ENCODE measurements at places on chromosomes 4 and X. TPM values are rescaled to one million over a fixed set of nuclear protein-coding genes. Genes with fewer than 3 reads are reported as not detected.

The CYTL1 gene
- not detected for total RNA-seq

The MOB1B gene
- 14.0 TPM for total RNA-seq

- H3K4me1 ChIP-seq = peaks cover 20% of the 10 kb centered on the region
- H3K27ac ChIP-seq = no peak overlapping the region
- H3K4me3 ChIP-seq = peak overlapping the region; percentile 24
- no peak for DNase-seq
- H3K27me3 ChIP-seq = peaks cover 6% of the 10 kb centered on the region
These were observed 128.9 kb downstream of the PRKX start for GRCh38 chrX:3584415-3584996.

- peaks cover 28% of the 10 kb centered on the region for H3K27me3 ChIP-seq
- H3K4me3 ChIP-seq = no peak overlapping the region
- H3K27ac ChIP-seq = no peak overlapping the region
- no peaks in the 10 kb centered on the region for H3K4me1 ChIP-seq
- H3K36me3 ChIP-seq = no peaks in the 10 kb centered on the region
These were observed 9.8 kb downstream of the GUCY1A1 start for GRCh38 chr4:155676430-155676825.

- no peaks in the 10 kb centered on the region for H3K4me1 ChIP-seq
- DNase-seq = no peak
- peaks cover 6% of the 10 kb centered on the region for H3K27me3 ChIP-seq
- H3K4me3 ChIP-seq = no peak within 1 kb of the TSS
- H3K27ac ChIP-seq = no peak within 1 kb of the TSS
These were observed at the start of gene SRPX2 for GRCh38 chrX:100643956-100644860. Gene SRPX2 (plus strand): TSS chrX:100644199. CDS start chrX:100646323, 2,124 bp downstream.

Measured in activated naive CD8-positive, alpha-beta T cell treated with anti-CD3 and anti-CD28 coated beads, Interleukin-2, amount 10 ng/mL, durations not matched to agents 7 days and 5 days (primary cell).